ENCODE measurements at places on chromosomes 12 and 14. TPM values are rescaled to one million over a fixed set of nuclear protein-coding genes. Genes with fewer than 3 reads are reported as not detected.

DNA sequence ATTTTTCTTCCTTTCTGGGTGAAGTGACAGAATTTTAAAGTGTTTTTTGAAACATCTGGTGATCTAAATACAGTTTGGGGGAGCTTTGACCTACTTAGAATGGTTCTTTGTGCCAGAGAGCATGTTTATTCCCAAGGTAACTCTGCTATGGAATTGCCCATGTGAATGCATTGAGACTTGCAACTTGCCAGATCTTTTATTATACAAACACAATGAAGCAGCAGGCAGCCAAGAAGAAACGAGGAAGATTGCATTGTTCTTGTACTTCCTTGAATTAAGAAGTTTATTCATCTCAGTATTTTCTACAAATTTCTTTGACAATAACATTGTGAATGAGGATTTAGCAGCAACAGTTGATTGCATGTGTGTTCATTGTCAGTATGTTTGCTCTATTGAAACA is 55.5 kb downstream of the FGD4 start:
- no peak for DNase-seq

DNA sequence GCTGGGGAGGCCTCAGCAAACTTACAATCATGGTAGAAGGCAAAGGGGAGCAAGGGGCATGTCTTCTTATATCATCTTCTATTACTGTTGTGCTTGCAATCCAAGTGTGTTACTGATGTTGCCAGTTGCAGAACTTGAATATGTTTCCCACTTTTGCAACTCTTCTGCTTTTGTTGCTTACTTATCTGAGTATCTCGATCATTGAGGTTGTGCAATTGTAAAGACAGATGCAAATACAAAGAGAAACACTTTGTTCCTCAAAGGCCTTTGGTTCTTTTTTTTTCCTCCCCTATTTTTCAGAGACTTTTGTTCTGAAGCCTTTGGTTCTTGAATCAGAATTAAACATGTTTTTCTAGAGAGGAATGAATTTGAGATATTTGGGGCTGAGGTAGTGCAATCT is 3.7 kb upstream of the COX8C start:
- DNase-seq: no peak

- no peak for DNase-seq
These were observed 156.9 kb downstream of the CAND1 start for GRCh38 chr12:67426067-67426466.

Gene PPP4R4
- 1.00 TPM for total RNA-seq

Gene PSMB5
- total RNA-seq: 255 TPM

GRCh38 chr12:26340649-26341048 is 145.3 kb downstream of the SSPN start:
- no peak for DNase-seq

DNA sequence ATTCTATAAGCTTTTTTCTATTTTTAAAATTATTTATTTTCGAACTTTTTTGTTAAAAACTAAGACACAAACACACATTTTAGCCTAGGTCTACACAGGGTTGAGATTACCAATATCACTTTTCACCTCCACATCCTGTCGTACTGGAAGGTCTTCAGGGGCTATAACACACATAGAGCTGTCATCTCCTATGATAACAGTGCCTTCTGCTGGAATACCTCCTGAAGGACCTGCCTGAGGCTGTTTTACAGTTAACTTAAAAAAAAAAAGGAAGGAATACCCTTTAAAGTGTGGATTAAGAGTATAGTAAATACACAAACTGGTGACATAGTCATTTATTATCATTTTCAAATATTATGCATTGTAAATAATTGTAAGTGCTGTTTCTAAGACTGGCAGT is 43.0 kb downstream of the RASSF8 start:
- DNase-seq: no peak

Measured in SJSA1 (cell line).